NCI-H446 (cell line): ENCODE measurements at places on chromosomes 3 and 15.
A peak's percentile ranks its signal among the peaks of the same experiment; 100 is the strongest.

- DNase-seq, result no peak
Measured at GRCh38 chr15:69827751-69828150, 270.0 kb downstream of the TLE3 start.

DNA sequence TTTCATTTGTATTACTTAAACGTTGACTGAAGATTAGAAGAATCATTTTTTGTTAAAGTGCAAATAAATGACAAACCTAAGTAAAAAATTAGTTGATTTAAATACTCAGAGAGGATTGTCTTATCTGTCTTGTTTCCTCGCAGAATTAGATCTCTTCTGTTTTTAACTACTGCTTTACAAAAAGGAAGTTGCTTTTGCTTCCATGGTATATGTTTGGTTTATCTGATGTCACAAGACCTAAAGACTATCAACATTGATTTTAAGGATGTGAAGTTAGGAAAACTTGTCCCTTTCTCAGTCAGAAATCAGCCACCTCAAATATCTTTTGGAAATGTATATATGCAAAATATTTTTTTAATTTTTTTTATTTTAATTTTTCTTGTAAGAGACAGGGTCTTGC is 28.7 kb downstream of the GPR171 start:
- no peak for DNase-seq

GRCh38 chr3:28835751-28836150 is 445.1 kb upstream of the RBMS3 start:
- DNase-seq, result peak; percentile 8

DNA sequence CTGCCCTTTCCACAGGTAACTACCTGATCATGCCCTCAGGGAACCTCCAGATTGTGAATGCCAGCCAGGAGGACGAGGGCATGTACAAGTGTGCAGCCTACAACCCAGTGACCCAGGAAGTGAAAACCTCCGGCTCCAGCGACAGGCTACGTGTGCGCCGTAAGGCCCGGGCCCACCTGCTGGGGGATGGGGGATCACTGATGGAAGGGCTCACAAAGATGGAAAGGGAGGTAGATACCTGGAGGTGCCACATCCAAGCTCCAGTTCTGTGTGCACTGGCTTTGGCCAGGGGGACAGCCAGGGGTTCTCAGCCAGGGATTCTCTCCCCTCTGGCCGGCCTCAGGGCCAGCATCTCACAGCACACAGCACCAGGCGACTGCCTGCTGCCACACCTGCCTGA is 59.4 kb downstream of the BOC start:
- DNase-seq, result no peak

DNA sequence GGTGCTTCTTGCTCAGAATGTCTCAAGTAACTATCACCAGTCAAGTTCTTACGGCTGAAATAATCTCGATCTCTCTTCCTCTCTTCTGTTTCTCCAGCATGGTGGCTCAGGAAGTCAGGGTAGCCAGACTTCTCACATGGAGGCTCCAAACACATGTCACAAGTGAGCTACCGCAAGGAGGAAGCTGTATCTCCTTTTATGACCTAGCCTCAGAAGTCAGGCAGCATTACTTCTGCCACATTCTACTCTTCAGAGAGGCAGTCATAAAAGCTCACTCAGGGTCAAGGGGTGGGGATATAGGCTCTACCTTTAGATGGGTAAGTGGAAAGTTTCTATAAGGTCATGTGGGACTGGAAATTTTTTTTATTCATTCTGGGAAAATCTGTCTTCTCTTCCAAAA is 86.6 kb upstream of the NEO1 start:
- DNase-seq, result no peak

DNA sequence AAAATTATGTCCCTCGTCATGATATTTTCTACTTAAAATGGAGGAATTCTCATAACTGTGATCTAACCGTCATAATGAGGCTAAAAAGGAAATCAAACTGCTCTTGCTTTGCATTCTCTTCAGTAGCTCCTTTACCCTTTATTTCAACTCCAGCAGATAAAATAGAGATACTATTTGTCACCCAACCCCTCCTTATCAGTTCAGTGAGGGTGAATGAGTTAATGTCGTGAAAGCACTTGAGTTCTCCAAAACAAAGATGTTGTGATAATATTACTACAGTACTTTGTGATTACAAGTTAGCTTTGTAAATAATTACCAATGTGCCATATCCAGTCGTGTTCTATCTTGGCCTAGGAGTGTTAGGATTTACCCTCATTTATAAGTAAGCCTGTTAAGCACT is 63.4 kb upstream of the ANKRD28 start:
- no peak for DNase-seq

GRCh38 chr3:167811031-167811430 is 75.5 kb downstream of the SERPINI1 start:
- DNase-seq, result peak; percentile 77

DNA sequence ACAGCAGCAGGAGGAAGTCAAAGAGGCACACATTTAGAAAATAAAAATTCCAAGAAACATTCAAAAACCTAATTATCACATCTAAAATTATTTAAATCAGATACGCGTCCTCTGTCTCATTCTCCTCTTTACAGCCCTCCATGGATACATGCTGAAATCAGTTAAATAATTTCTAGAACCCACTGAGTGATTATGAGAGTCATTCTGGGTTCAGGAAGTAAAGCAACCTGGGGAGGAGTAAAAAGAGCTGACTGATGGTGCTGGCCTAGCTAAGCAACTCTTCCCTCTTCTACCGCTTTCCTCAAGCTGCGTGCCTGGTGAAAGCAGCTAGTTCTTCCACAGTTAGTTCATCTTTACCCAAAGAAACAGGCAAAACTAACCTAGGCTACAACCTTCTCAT is 48.7 kb downstream of the RAF1 start:
- DNase-seq, result no peak

- DNase-seq, result peak; percentile 65
Measured at GRCh38 chr3:76694063-76694462, 345.8 kb upstream of the ROBO2 start.

- peak; percentile 63 for DNase-seq
Measured at GRCh38 chr3:189108067-189108466, 63.7 kb upstream of the TPRG1 start.

DNA sequence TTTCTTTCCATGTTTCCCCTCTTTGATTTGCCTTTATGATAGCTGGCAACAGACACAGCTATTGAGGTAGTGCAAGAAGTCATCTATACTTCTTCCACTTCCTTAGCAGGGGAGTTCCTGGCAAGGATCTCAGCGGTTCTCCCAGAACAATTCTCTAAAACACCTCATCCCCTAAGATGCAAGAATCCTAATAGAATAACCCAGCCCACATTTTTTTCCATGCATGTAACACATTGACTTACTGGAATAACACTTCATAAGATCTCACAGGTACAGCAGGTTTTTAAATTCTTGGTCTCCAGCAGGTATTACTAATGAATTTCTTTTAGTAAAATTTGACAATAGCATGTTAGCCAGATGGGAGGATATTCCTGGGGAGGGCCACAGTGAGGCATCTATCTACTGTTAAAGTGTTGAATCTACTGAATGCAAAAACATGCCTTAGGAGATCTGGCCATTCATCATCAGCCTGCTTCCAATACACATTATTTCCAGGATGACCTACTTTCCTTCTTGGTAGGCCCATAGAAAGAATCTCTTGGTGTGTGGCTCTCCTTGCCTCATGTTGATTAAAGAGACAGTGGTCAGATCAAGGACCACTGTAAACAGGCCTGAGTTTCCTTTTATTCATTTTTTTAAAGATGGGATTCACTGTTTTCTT is 78.5 kb downstream of the RAD18 start:
- no peak for DNase-seq

GRCh38 chr3:50126287-50127211 is 28.6 kb upstream of the SEMA3F start:
- no peak for DNase-seq
